ENCODE measurements at places on chromosomes 6 and 20.

DNA sequence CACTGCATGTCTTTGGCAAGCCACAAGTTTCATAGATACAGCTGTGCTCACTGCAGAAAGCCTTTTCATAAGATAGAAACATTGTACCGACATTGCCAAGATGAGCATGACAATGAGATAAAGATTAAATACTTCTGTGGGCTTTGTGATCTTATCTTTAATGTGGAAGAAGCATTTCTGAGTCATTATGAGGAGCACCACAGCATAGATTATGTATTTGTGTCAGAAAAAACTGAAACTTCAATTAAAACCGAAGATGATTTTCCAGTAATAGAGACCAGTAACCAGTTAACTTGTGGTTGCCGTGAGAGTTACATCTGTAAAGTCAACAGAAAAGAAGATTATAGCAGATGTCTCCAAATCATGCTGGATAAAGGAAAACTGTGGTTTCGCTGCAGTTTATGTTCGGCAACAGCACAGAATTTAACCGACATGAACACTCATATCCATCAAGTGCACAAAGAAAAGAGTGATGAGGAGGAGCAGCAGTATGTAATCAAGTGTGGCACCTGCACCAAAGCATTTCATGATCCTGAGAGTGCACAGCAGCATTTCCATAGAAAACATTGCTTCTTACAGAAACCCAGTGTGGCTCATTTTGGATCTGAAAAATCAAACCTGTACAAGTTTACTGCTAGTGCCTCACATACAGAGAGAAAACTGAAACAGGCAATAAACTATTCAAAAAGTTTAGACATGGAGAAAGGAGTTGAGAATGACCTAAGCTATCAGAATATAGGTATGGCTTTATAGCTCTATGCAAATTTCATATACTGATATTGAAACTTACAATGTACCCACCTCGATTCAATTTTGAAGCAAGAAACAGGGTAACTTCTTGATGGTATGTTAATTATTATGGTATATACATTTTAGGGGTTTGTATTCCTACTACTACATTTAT is 23.9 kb upstream of the BAG2 start:
- DNase-seq, result no peak

DNA sequence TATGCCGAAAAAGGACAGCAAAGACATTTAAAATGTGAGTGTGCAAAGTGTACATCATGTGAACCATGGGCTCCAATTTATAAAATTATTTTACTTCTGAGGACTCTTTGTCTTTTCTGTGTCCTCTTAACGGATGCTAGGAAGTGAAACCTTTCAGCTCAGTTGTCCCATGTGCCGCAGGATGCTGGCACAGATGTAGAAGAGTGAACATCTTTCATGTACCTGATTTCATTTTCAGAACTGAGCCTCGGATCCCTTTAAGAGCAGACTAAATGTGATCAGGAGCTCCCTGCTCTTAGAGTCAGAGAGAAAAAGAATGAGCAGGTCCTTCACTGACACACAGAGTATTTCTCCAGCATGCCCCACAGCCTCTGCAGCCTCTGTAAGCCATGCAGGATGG is 27.6 kb upstream of the FUCA2 start:
- no peak for DNase-seq

DNA sequence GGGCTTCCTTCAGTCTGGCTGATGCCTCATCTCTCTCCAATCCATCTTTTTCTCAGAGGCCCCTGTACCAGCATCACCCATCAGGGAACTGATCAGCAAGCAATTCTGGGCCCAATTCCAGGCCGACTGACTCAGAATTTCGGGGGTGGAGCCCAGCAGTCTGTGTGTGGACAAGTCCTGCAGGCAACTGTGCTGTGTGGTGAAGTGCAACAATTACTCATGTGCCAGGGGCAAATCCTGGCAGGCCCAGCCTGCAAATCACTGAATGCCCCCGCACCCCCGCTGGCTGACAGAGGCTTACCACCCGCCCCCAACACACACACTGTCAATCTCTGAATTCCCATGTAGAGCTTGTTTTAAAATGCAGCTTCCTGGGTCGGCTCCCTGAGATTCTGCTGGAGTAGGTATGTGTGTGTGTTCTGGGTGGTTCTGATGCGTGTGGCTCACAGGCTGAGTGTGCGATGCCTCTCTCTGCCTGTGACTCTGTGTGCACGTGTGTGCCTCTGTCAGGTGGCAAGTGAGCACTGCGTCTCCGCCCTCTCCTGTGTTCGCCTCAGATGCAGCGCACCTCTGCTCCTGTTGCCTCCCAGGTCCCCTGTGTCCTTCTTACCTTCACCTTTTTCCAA is 45.4 kb downstream of the SSR1 start:
- DNase-seq, result no peak

- DNase-seq, result no peak
These were observed 515.2 kb downstream of the MAFB start for GRCh38 chr20:40173872-40174271.

DNA sequence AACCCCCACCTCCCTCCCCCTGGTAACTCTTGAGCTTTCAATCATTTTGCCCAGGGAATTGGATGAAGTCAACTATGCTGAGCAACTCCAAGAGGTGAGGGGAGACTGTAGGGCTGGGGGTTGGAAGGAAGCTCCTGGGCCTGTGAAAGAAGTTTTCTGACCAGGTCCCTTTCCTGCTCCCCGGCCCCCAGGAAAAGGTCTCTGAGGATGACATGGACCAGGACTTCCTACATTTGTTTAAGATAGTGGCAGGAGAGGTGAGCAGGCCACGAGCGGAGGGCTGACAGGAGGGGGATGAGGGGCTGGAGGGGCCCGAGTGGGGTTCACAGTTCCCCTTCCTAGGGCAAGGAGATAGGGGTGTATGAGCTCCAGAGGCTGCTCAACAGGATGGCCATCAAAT is 21.8 kb downstream of the CAPN11 start:
- no peak for DNase-seq

- no peak for DNase-seq
These were observed 111.9 kb upstream of the FLRT3 start for GRCh38 chr20:14449323-14449722.

DNA sequence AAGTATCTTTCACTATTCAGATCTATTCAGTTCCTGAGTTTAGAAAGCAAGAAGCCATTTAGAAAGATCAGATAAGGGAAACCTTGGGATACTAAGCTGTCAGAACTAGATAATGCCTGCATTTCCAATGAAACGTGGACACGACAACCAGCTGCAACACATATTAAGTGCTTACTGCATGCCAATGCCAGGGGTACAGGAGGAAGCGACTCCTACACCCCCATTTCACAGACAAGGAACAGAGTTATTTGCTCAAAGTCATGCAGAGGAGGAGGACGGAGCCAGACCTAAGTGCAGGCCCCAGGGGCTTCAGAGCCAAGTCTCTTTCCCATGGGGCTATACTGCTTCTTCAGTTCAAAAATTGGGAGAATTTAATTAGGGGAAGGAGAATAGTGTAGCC is 62.4 kb downstream of the PREX1 start:
- DNase-seq, result no peak

DNA sequence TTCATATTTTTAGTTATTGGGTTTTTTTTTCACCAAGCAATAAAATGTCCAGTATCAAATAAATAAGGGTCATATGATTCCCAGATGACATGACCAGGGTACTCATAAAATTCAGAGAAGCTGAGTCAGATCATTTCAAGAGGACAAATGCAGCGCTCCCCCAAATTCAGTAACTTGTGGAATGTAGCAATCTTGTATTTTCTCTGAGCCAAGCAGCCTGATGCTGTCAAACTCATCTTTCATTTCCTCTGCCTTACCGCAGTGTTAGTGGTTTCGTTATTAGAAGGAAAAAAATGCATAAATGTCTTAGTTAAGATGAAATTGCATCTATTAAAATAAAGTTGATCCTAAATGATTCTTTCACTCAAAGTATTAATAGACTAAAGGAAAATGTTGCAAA is 57.8 kb upstream of the EDN1 start:
- no peak for DNase-seq

- no peak for DNase-seq
These were observed 13.6 kb upstream of the TTLL2 start for GRCh38 chr6:167311286-167311685.

DNA sequence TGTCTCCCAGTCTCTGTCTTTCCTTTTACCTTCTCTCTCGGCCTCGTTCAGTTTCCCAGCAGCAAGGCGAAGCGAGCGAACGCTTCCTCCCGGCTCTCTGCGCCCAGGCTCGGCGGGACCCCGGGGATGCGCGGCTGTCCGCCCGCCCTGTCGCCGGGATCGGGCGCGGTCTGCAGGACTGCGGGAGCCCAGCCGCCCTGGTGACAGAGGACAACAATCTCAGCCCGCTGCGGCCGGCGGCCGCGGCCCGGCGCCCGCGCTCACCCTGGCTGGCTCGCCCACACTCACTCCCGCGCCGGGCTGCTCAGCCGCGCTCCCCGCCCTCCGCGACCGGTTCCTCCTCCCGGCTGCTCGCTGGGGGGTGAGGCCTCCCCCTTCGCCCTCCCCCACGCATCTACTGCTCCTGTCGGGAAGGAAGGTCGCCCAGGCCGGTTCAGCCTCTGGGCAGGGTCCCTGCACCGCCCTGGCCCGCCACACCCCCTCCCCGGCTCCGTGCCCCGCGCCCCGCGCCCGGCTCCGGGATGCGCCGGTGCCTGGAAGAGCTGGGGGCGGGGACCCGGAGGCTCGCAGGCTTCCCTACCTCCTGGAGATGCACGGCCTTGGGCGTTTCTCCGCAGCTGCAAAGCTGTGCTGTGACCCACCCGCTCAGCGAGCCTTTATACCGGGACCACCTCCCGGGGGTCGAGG is 410 bp downstream of the SYNE1 start:
- DNase-seq, result peak; percentile 13

DNA sequence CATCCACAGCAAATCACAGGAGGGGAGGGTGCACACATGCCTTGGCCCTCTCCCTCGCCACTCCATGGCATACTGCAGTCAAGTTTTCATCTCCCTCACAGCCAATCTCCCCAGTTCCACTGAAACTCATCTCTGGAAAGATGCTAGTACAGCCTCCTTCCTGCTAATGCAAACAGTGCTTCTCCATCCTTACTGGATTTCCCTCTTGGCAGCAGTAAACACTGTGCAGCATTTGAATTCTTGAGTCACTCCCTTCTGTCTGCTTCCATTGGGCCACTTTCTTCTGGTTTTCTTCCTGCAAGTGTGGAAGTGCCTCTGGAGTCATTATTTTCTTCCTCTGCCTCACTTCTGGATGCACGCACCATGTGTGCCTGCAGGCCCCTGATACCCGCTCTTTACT is 460.3 kb downstream of the QKI start:
- DNase-seq, result no peak

DNA sequence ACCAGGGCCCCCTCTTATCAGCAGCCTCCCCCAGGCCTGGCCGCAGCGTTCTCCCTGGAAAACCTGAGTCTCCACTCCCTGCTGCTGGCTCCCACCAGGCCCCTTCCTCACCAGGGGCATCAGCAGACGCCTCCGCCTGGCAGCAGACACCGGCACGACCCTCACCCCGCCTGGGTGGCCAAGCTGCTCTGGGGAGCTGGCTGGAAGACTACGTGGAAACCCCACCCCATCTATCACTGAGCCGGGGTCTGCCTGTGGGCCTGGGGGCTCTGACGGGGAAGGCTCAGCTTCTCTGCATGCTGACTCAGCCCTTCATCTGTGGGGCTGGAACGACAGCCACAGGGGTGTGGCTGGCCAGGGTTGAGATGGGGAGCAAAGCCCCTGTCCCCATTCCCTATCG is 19.1 kb upstream of the RBBP8NL start:
- DNase-seq, result no peak

DNA sequence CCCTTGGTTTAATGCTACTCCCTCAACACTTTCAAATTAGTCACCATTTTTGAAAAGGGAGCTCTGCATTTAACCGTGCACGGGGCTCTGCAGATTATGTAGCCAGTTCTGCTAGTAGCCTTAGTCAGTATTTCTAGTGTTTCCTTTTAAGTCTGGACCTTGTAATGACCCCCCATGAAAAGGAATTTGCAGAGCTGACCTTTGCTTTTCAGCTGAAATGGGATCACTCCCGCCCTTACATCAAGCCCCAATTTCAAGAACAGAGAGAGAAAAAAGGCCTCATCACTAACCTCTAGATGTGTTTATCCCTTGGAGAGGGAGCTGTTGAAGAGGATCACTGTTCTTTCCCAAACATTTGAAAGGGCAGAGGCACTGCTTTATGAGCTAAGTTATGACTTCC is 490.7 kb upstream of the BTBD3 start:
- DNase-seq, result no peak

DNA sequence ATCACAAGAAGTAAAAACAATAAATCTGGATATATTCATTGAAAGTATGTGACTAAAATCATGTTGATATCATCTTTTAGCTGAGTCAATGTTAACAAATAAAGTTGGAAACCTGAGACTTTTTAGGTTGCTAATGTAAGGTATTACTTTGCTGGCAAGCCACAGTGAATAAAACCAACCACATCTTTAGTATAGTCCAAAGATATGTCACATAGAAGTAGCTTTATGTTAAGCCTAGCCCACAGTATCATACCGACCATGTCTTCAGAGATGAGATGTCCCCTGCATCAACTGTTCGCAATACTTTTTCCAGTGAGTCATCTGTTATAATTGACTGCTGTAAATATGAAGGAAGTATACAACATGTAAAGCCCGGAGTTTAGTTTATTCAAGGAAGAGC is 107.6 kb upstream of the MCHR2 start:
- no peak for DNase-seq

DNA sequence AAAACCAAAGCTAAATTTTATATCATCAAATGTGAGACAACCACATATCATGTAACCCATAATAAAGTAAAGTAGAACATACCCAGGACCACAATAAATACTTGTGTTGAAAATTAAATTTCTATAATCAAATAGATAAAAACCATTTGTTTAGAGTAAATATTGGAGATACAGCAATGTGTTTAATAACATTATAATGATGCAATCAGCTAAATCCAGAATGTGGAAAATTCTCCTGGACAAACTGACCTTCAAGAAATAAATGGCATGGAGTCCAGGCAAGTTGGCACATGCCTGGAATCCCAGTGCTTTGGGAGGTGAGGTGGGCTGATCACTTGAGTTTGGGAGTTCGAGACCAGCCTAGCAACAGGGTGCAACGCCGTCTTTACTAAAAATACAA is 84.0 kb downstream of the GPX5 start:
- DNase-seq, result no peak

DNA sequence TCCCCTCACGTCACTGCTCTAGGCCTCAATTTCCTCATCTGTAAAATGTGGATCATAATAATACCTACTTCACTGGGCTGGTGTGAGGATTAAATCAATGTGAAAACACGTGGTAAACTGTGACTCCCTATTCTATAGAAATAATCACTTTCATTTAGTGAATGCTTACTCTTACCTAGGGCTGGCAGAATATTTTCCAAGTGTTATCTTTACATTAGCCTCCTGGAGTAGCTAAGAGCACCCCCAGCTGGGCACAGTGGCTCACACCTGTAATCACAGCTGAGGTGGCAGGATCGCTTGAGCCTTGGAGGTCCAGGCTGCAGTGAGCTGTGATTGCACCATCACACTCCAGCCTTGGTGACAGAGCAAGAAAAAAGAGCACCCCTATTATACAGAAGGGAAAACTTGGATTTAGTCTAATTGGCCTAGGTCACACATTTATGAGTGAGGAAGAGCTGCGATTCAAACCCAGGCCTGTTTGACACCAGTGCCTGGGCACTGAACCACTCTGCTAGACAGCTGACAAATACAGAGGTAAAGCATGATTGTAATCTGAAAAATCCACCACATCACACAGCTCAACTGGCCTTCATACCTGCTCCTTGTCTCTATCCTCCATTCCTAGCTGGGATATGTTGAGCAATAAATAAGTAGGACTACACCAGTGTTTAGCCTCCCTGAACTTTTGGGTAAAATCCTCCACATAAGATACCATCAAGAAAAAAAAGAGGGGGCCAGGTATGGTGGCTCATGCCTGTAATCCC is 1.4 kb upstream of the SNTA1 start:
- no peak for DNase-seq

GRCh38 chr6:47375426-47375825 is 65.7 kb upstream of the TNFRSF21 start:
- DNase-seq, result no peak

GRCh38 chr6:33851959-33852358 is 48.2 kb upstream of the MLN start:
- DNase-seq, result no peak

All from stimulated activated CD8-positive, alpha-beta memory T cell treated with anti-CD3 and anti-CD28 coated beads, Interleukin-7, amount 100 ng/mL, for 4 hours (primary cell).